ENCODE measurements at places on chromosomes 2 and 18.

- H3K4me3 ChIP-seq: no peak overlapping the region
- DNase-seq: no peak
- no peaks in the 10 kb centered on the region for H3K4me1 ChIP-seq
- no peak overlapping the region for H3K27ac ChIP-seq
These were observed 219.2 kb downstream of the MTX2 start for GRCh38 chr2:176488431-176488830.

- no peaks in the 10 kb centered on the region for H3K4me1 ChIP-seq
- DNase-seq: peak; percentile 28
- no peaks in the 10 kb centered on the region for H3K27me3 ChIP-seq
- H3K36me3 ChIP-seq: peaks cover 16% of the 10 kb centered on the region
These were observed 15.0 kb downstream of the KCNJ13 start for GRCh38 chr2:232761301-232761907.

GRCh38 chr2:185970148-185970852, 231.7 kb downstream of the FSIP2 start:
- no peaks in the 10 kb centered on the region for H3K27me3 ChIP-seq
- DNase-seq: no peak
- H3K4me3 ChIP-seq: no peak overlapping the region
- H3K27ac ChIP-seq: no peak overlapping the region

- peaks cover 3% of the 10 kb centered on the region for H3K4me1 ChIP-seq
- no peak overlapping the region for H3K27ac ChIP-seq
- peaks cover 1% of the 10 kb centered on the region for H3K36me3 ChIP-seq
- DNase-seq: no peak
- H3K27me3 ChIP-seq: no peaks in the 10 kb centered on the region
- no peak overlapping the region for H3K4me3 ChIP-seq
These were observed 11.6 kb downstream of the TRIB2 start for GRCh38 chr2:12728221-12728777.

GRCh38 chr2:159985656-159986055, 76.8 kb downstream of the PLA2R1 start:
- H3K36me3 ChIP-seq: no peaks in the 10 kb centered on the region
- H3K27ac ChIP-seq: no peak overlapping the region
- DNase-seq: no peak
- H3K27me3 ChIP-seq: no peaks in the 10 kb centered on the region
- peaks cover 10% of the 10 kb centered on the region for H3K4me1 ChIP-seq

DNA sequence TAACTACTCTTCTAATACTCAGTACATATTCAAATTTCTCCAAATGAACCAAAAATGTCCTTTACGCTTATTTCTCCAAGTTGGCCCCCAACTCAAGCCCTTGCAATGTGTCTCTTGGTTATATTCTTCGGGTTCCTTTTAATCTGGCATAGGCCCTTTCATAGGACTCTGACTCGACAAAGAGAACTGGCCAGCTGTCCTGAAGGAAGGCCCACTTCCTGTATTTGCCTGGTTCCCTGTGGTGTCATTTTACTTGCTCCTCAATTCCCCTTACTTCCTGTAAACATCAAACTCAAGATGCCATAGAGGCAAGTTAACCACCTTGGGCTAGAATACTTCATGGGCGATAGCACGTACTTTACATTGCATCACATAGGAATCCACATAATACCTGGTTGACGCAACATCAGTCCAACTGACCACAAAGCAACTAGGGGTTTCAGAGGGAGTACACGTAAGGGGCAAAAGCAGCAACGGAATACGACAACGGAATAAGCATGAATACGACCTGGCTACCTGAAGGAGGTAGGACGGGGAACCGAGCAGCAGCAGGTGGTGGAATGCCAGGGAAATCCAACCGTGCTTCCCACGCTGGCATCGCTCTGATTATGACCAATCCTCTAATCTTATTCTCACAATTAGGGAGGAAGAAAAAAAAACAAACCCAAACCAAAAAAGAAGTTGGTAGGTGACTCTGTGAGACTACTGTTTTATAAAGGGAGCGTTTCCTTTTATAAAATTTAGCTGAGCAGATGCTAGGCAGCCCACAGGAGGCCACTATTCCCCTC, 823 bp upstream of the GORASP2 start:
- peak overlapping the region; percentile 93 for H3K4me3 ChIP-seq
- H3K36me3 ChIP-seq: no peaks in the 10 kb centered on the region
- H3K27ac ChIP-seq: peak overlapping the region; percentile 86
- no peak for DNase-seq

- DNase-seq: no peak
- H3K27me3 ChIP-seq: no peaks in the 10 kb centered on the region
- H3K27ac ChIP-seq: no peak overlapping the region
- H3K4me3 ChIP-seq: no peak overlapping the region
- H3K36me3 ChIP-seq: no peaks in the 10 kb centered on the region
- no peaks in the 10 kb centered on the region for H3K4me1 ChIP-seq
These were observed 185.4 kb upstream of the DLGAP1 start for GRCh38 chr18:4640349-4641012.

- H3K4me3 ChIP-seq: no peak overlapping the region
- H3K36me3 ChIP-seq: no peaks in the 10 kb centered on the region
- H3K27me3 ChIP-seq: peaks cover 4% of the 10 kb centered on the region
These were observed 10.8 kb upstream of the ATL2 start for GRCh38 chr2:38387887-38388286.

DNA sequence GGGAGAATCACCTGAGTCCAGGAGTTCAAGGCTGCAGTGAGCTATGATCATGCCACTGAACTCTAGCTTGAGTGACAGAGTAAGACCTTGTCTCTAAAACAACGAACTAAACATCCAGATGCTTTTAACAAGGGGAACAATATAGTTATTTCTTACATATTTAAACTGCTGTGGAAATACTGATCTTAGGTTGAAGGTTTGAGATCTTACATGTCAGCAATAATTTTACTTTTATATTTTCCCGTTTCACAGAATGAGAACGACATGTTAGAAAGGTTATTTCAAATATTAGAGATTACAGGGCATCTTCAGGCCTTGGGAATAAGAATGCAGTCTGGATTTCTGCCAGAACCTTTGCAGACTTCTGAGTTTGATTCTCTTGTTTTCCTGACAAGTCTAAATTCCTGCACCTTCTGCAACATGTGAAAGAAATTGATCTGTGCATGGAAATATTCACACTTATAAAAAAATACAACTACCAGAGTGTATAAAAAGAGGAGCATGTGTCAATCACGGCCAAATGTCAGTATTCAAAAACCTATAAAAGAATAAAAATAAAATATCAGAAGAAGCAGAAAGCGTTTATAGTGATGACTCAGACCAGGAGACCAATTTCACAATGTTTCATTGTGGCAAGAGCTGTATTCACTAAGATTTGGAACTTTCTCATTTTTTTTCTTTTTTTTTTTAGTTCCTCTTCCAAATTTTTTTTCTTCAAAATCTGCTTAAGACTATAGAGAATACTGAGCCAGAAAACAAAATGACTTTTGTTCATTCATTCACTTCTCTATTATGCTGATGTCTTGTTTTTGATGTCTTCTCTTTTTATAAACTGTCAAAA, 29.6 kb downstream of the COLEC12 start:
- no peak for DNase-seq
- peaks cover 7% of the 10 kb centered on the region for H3K4me1 ChIP-seq
- no peaks in the 10 kb centered on the region for H3K36me3 ChIP-seq
- H3K27me3 ChIP-seq: peaks cover 6% of the 10 kb centered on the region
- H3K27ac ChIP-seq: no peak overlapping the region

DNA sequence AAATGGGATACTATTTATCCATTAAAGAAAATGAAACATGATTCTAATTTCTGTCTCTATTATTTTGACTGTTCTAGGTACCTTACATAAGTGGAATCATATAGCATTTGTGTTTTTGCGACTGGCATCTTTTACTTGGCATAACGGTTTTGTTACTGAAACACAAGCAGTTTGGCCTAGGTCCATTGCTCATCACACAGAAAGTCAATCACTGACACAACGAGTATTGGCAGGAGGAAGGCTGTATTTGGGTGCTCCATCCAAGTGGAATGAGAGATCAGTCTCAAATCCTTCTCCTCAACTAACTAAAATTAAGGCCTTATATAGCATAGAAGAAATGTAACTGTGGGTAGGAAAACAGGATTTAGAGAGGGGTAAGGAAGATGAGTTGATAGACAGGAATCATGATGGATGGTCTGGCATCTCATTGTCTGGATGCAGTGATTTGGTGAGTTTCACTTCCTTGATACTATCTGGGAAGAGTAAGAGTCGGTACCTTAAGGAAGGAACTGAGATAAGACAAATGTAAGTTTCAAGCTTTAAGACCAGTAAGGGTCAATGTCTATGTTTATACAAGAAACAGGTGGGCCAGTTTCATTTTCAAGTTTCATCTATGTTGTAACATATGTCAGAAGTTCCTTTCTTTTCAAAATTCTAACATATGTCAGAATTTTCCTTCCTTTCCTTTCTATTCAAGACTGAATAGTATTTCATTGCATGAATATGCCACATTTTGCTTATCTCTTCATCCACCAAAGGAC, 276.9 kb upstream of the RAB6C start:
- H3K36me3 ChIP-seq: no peaks in the 10 kb centered on the region
- H3K27ac ChIP-seq: no peak overlapping the region
- H3K27me3 ChIP-seq: peaks cover 23% of the 10 kb centered on the region

DNA sequence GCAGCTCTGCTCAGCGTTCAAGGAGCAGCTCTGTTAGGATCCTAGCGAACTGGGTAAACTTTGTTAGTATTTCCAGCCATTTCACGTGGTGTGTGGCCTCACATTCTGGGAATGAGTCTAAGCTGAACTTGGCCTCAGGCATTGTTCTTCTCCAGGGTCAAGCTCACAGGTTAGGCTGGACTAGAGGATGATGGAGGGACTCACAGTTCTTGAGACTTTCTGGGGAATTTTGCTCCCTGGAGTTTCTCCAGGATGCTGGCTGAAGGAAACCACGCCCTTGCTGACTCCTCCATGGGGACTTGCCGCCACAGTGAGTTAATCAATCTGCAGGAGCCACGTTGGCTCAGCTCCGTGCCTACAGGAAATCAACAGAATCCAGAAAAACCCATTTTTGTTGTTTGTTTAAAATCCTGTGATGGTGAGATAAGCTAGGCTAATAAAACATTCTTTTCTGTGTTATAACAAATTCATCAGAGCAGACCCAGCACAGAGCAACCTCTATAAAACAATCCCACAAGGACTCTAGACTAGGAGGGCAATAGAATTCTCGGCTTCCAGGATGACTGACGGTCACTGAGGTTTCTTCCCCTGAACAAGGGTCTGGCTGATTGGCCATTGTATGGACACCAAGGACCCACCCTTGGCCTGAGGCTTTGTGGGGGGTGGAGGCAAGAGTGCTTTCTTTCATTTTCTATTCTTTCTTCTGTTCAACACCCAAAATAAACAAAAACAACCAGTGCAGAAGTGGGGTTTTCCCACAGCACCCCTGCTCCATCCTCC, 12.6 kb downstream of the CNDP1 start:
- DNase-seq: no peak
- no peaks in the 10 kb centered on the region for H3K36me3 ChIP-seq
- no peak overlapping the region for H3K27ac ChIP-seq
- H3K27me3 ChIP-seq: no peaks in the 10 kb centered on the region
- H3K4me3 ChIP-seq: no peak overlapping the region
- H3K4me1 ChIP-seq: no peaks in the 10 kb centered on the region
